ENCODE measurements at places on chromosomes 13 and 19. TPM values are rescaled to one million over a fixed set of nuclear protein-coding genes. Genes with fewer than 3 reads are reported as not detected.
A peak's percentile ranks its signal among the peaks of the same experiment; 100 is the strongest.

CAMSAP3 gene
- 18.3 TPM for total RNA-seq

IZUMO4 gene
- 5.0 TPM for total RNA-seq

DLEU7 gene
- 0.80 TPM for total RNA-seq

DNA sequence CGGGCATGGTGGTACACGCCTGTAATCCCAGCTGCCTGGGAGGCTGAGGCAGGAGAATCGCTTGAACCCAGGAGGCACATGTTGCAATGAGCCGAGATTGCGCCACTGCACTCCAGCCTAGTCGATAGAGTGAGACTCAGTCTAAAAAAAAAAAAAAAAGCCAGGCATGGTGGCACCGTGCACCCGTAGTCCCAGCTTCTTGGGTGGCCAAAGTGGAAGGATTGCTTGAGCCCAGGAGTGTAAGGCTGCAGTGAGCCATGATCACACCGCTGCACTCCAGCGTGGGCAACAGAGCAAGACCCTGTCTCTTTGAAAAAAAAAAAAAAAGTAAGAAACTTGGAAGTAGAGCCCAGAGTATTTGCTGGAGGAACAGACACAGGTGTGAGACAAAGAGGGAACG is 27.7 kb downstream of the CCDC8 start:
- H3K27ac ChIP-seq = no peak overlapping the region
- H3K4me1 ChIP-seq = no peaks in the 10 kb centered on the region
- no peaks in the 10 kb centered on the region for H3K27me3 ChIP-seq
- no peak overlapping the region for H3K4me3 ChIP-seq

GRCh38 chr13:40670307-40670706 is 3.9 kb upstream of the FOXO1 start:
- H3K4me1 ChIP-seq = no peaks in the 10 kb centered on the region
- H3K27ac ChIP-seq = no peak overlapping the region
- H3K27me3 ChIP-seq = peaks cover 4% of the 10 kb centered on the region
- no peak for DNase-seq

C19orf38 gene
- 9.0 TPM for total RNA-seq

CYP2F1 gene
- 0.85 TPM for total RNA-seq

URAD gene
- total RNA-seq = not detected

DNA sequence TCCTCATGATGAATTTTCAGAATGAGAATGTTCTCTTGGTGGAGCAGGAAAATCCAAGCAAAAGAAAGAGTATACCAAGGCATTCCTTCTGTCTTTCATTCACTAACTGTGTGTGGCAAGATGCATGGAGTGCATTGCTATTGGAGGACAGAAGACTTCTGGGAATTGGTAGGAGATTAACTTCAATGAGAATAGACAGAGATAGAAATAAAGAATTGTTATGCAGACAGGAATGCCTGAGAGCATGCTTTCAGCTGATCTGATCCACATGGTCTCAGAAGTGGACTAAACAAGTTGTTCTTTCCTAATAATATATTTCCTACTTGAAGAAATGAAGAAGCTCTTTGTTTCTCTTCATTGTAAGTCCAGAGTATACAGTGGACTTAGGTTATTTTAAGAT is 303.6 kb downstream of the MYO16 start:
- H3K4me1 ChIP-seq = no peaks in the 10 kb centered on the region
- DNase-seq = no peak
- H3K4me3 ChIP-seq = no peak overlapping the region
- no peaks in the 10 kb centered on the region for H3K27me3 ChIP-seq
- H3K27ac ChIP-seq = no peak overlapping the region

DNA sequence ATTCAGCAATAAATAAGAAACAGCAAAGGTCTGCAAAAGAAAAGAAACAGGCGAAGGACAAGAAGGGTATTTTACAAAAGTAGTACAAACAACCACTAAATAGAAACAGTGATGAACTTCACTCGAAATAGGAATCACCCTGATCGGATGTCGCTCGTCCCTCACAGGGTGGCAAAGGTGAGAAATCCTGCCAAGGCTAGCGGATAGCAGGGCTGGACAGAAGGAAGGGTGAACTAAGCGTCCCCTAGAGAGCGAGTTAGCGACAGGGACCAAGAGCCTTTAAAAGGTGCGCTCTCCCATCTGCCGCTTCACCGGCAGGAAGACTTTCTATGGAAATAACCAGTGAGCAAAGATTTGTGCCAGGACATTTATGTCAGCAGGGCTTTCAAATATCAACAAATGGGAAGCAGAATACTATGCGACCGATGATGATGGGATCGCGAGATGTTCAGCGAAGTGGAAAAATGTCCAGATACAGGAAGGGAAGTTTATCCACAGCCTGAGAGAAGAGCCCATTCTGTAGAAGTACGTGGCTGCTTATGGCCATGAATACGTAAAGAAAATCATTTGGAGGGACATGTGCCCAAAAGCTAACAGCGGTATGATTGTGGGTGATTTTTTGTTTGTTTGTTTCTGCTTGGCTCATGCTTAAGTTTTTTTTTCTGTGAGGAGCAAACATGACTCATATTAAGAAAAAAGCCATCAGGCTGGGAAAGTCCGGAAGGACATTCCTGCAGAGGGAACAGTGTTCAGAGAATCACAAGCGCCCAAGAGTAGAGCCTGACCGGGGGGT is 18.9 kb downstream of the ELAVL1 start:
- peaks cover 8% of the 10 kb centered on the region for H3K4me1 ChIP-seq
- no peaks in the 10 kb centered on the region for H3K27me3 ChIP-seq
- H3K4me3 ChIP-seq = no peak overlapping the region
- no peak overlapping the region for H3K27ac ChIP-seq
- H3K36me3 ChIP-seq = peaks cover 39% of the 10 kb centered on the region

DNA sequence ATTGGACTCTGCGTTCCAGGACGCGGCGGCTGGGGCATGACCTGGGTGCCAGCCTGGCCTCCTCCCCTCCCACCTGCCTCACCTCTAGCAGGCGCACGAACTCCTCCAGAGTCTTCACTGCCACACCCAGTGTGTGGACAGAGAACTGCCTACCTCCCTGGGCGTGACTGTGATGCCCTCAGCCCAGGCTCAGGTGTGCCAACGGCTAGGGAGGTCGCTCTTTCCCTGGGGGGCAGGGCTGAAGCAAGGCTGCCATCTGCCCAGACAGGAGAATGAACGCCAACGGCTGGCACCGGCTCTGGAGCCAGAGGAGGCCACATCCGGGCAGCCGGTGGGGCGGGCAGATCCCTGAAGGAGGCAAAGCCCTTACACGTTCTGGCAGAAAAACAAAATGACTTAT is 11.3 kb downstream of the NANOS3 start:
- DNase-seq = no peak
- H3K4me1 ChIP-seq = no peaks in the 10 kb centered on the region
- no peaks in the 10 kb centered on the region for H3K27me3 ChIP-seq
- H3K36me3 ChIP-seq = no peaks in the 10 kb centered on the region
- no peak overlapping the region for H3K4me3 ChIP-seq
- H3K27ac ChIP-seq = no peak overlapping the region

CBY2 gene
- not detected for total RNA-seq

GRCh38 chr13:75437582-75438318 is 44.2 kb downstream of the TBC1D4 start:
- no peaks in the 10 kb centered on the region for H3K27me3 ChIP-seq
- H3K4me1 ChIP-seq = peaks cover 4% of the 10 kb centered on the region
- H3K4me3 ChIP-seq = no peak overlapping the region
- peak overlapping the region; percentile 57 for H3K27ac ChIP-seq

ERICH6B gene
- not detected for total RNA-seq

ZNF681 gene
- total RNA-seq = 4.8 TPM

GRCh38 chr13:19742643-19743042 is 40.1 kb downstream of the PSPC1 start:
- H3K4me3 ChIP-seq = no peak overlapping the region
- no peaks in the 10 kb centered on the region for H3K27me3 ChIP-seq
- no peak overlapping the region for H3K27ac ChIP-seq
- no peaks in the 10 kb centered on the region for H3K4me1 ChIP-seq
- DNase-seq = no peak

DNA sequence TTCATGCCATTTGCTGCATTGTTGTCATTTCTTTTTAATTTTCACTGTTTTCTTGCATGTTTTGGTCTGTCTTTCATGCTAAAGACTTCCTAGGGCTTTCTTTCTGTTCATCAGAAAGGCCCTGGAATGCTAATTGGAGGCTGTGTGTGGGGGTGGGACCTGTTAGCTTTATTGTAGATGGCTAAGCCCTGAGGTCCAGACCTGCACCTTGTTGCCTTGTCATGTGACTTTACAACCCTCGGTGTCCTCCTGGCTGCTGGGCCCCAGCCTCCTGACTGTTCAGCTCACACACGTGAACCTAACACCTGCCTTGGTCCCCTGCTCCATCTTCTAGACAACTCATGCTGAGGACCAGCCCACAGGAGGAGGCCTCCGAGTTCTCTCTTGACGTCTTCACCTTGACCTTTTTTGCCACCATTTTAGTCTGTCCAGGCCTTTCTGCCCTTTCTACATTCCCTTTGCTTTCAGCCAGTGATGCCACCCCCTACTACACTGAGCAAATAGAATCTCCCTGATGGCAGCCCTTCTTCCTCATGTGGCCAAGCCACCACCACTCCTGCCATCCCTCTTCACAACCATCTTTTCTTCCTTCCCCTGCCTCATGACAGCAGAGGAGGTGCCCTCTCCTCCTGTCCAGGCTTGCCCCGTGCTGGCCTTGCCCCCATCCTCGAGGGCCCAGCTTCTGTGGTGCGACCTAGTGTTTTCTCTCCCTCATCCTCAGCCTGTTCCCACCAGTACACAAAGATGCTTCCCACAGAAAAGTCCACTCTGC is 41.4 kb upstream of the GPI start:
- no peak for DNase-seq
- H3K4me3 ChIP-seq = no peak overlapping the region
- peaks cover 24% of the 10 kb centered on the region for H3K36me3 ChIP-seq
- H3K27ac ChIP-seq = no peak overlapping the region
- peaks cover 23% of the 10 kb centered on the region for H3K4me1 ChIP-seq
- H3K27me3 ChIP-seq = no peaks in the 10 kb centered on the region

GNG8 gene
- not detected for total RNA-seq

CXCL17 gene
- 98.9 TPM for total RNA-seq

CYSLTR2 gene
- total RNA-seq = 0.92 TPM

OR2Z1 gene
- total RNA-seq = not detected

- peak overlapping the region; percentile 35 for H3K4me3 ChIP-seq
- peak overlapping the region; percentile 51 for H3K27ac ChIP-seq
- H3K27me3 ChIP-seq = no peaks in the 10 kb centered on the region
- peak; percentile 97 for DNase-seq
- no peaks in the 10 kb centered on the region for H3K36me3 ChIP-seq
- H3K4me1 ChIP-seq = peaks cover 12% of the 10 kb centered on the region
Measured at GRCh38 chr19:48795055-48795684, 15.7 kb downstream of the BCAT2 start.

EFNA2 gene
- total RNA-seq = 0.37 TPM

DNA sequence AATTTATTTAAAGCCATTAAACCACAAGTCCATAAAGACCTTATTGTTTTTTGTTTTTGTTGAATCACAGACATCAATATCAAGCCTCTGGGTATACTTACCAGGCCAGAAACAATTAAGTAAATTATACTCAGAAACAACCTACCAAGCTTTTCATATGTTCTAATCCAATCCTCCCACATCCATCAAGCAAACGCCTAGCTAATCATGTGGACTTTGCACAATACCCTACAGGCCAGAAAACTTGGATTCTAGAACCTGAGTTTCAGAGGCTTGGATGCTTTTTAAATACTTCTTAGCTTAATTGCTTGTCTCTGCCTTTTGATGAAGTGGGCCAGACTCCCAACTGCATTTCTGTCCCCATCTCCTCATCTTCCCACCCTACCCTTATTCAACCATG is 39.9 kb downstream of the TGDS start:
- no peak overlapping the region for H3K4me3 ChIP-seq
- H3K27ac ChIP-seq = no peak overlapping the region
- H3K36me3 ChIP-seq = no peaks in the 10 kb centered on the region
- DNase-seq = no peak

- H3K36me3 ChIP-seq = no peaks in the 10 kb centered on the region
- no peak overlapping the region for H3K27ac ChIP-seq
- no peaks in the 10 kb centered on the region for H3K27me3 ChIP-seq
- no peak for DNase-seq
Measured at GRCh38 chr13:100039740-100040139, 49.2 kb upstream of the PCCA start.

PLK5 gene
- total RNA-seq = not detected

OR7A10 gene
- total RNA-seq = not detected

DNA sequence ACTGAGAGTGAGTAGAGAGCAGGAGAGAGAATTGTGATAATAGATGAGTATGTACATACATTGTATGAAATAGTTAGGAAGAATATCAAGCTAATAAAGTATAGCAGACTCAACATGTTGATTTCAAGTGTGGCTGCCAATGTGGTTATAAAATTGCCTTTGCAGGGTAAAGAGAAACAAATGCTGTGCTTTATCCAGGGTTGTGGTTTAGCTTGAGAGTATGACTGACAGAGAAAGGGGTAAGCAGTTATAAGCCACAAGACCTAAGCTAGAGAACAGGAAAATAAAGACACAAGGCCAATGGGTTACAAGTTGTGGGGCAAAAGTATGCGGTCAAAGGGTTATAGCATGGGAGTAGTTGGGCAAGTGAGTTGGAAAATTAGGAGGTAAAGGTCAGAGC is 1217.5 kb downstream of the DIAPH3 start:
- no peaks in the 10 kb centered on the region for H3K27me3 ChIP-seq
- H3K4me3 ChIP-seq = no peak overlapping the region
- no peaks in the 10 kb centered on the region for H3K36me3 ChIP-seq
- H3K4me1 ChIP-seq = no peaks in the 10 kb centered on the region
- no peak for DNase-seq
- H3K27ac ChIP-seq = no peak overlapping the region

- no peak overlapping the region for H3K27ac ChIP-seq
- H3K4me3 ChIP-seq = no peak overlapping the region
- H3K27me3 ChIP-seq = no peaks in the 10 kb centered on the region
- no peaks in the 10 kb centered on the region for H3K4me1 ChIP-seq
- no peak for DNase-seq
Measured at GRCh38 chr13:23817830-23818229, 71.4 kb downstream of the MIPEP start.

ISOC2 gene
- total RNA-seq = 63.2 TPM

DNA sequence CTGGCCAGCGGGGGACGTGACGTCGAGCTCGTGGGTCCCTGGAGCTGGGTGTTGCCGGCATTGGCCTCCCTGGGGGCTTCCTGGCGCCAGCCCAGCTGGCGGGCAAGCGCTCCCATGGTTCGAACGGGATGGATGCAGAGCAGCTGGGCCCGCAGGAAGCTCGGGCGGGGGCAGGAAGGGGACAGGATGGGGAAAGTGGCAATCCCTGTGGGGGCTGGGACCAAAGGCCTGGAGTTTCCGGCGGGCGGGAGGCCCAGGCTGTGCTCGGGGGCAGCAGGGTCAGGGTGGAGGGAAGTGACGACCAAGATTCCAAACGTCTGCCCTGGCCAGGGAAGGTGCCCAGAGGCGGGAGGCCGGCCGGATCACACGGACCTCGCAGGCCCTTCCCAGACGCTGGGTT is 19.3 kb downstream of the PALM start:
- H3K36me3 ChIP-seq = no peaks in the 10 kb centered on the region
- DNase-seq = peak; percentile 92
- H3K27me3 ChIP-seq = no peaks in the 10 kb centered on the region
- peaks cover 8% of the 10 kb centered on the region for H3K4me1 ChIP-seq

CCDC70 gene
- not detected for total RNA-seq

All from lung (tissue), 17 donors.